ENCODE measurements at places on chromosomes 16 and 17.

GRCh38 chr17:81914103-81914850, 3.1 kb upstream of the PCYT2 start:
- no peak for DNase-seq

- no peak for DNase-seq
Observed at GRCh38 chr17:72422505-72423285, 301.9 kb downstream of the SOX9 start.

DNA sequence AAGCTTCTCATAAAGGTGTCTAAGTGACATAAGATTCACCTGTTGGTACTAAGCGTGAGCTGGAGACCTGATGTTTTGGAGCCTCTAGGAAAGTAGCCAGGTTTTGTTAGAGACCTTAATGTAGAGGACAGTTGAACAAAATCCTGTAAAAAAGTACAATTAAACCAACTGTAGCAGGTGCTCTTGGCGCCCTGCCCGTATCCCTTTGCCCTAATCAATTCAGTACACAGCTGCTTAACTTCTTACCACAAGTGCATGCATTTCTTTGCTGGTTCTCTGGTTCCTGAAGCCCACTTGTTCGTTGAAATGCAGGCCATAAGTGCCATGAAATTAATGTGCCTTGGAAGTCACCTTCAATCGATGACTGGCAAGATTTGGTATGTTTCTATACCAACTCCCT, 24.4 kb downstream of the GLP2R start:
- no peak for DNase-seq

DNA sequence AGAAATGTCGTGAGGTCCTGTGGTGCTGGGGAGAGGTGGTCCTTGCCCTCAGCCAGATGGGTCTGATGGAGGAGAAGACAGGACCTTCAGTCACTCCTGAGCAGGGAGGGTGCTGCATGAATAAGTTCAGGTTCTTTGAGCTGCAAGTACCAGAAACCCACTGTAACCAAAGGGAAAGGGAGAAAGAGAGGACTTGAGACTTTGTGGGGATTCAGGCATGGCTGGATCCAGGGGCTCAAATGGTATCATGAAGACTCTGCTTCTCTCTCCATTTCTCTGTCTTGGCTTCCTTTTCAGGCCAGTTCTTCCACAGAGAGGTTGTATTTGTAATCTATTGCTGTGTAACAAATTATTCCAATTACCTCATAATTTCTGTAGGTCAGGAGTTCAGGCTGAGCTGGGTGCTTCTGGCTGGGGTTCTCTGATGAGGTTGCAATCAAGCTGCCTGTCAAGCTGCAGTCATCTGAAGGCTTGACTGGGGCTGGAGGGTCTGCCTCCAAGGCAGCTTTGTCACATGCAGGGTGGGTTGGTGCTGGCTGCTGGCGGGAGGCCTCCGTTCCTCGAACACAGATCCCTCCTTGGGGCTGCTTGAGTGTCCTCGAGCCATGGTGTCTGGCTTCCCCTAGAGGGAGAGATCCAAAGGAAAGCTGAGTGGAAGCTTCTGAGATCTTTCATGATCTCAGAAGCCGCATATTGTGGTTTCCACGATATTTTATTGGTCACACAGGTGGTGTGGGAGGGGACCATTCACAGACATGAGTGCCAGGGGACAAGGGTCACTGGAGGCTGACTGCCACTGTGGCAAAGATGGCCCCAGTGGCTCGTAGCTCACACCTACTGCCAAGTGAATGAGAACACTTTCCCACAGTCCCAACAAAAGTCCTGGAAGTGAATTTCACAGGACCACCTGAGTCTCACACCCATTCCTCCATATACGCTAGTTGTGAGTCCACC, 5.9 kb upstream of the ADCY7 start:
- DNase-seq, result no peak

- no peak for DNase-seq
Observed at GRCh38 chr16:61897657-61898056, 138.6 kb downstream of the CDH8 start.

GRCh38 chr16:2511128-2511800, 2.5 kb upstream of the ATP6V0C start:
- no peak for DNase-seq

GRCh38 chr16:48378836-48379235, 6.4 kb downstream of the SIAH1 start:
- no peak for DNase-seq

DNA sequence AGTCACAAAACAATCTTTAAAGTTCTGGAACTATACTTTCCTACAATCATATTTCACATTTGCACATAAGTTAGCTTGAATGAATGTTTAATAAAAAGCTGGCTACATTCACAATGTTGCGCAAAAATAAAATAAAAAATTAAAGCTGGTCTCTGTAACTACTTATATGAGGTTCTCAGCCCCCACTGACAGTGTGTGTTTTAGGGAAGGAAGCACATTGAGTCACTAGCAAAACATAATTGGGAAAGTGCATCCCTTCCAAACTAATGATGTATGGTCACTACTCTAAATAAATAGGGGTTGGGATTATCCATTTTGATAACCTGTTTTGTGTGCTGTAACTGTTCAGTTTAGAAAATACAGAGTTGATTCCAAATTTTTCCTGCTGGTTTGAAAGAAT, 251.9 kb downstream of the IRX3 start:
- no peak for DNase-seq

GRCh38 chr17:39236981-39237441, 11.3 kb upstream of the STAC2 start:
- DNase-seq, result no peak

- no peak for DNase-seq
Observed at GRCh38 chr17:67672592-67673335, 45.0 kb upstream of the NOL11 start.

GRCh38 chr17:7894866-7895265, 6.3 kb downstream of the CHD3 start:
- DNase-seq, result no peak

DNA sequence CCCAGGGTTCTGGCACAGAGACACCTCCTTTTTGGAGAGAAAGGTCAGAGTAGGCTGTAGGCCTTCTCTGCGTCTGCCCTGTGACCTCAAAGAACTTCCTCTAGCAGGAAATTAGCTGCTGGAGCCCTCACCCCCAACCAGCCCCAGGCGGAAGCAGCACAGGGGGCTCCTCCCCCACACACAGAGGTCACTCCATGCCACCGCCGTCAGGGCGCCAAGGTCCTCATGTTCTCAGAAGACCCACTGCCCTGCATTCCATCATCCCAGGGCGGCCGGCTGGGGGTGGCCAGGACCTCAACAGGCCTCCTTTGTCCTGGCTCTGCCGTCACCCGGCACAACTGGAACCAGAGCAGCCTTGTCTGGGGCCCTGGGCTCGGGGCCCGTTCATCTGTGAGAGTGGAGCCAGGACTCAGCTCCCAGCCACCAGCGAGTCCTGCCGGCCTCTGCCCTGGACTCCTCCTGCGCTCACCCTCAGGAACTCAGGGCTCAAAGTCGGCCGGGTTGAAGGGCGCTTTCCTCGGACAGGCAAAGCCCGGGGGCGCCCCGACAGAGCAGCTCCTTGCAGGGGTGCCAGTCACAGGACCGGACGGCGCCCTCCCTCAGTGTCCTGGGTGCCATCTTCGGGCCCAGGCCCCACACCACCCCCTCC, 1.2 kb downstream of the TMC6 start:
- no peak for DNase-seq

- no peak for DNase-seq
Observed at GRCh38 chr17:35793257-35793656, 2.2 kb downstream of the MMP28 start.

- DNase-seq, result no peak
Observed at GRCh38 chr17:14331225-14331981, 30.5 kb downstream of the HS3ST3B1 start.

GRCh38 chr16:29029168-29029994, 44.5 kb downstream of the LAT start:
- DNase-seq, result peak; percentile 39

GRCh38 chr17:8122924-8123694, 797 bp downstream of the HES7 start:
- DNase-seq, result no peak

- no peak for DNase-seq
Observed at GRCh38 chr17:31067691-31068184, 27.0 kb upstream of the NF1 start.

GRCh38 chr17:49968405-49969133, 421 bp upstream of the DLX4 start:
- peak; percentile 52 for DNase-seq

DNA sequence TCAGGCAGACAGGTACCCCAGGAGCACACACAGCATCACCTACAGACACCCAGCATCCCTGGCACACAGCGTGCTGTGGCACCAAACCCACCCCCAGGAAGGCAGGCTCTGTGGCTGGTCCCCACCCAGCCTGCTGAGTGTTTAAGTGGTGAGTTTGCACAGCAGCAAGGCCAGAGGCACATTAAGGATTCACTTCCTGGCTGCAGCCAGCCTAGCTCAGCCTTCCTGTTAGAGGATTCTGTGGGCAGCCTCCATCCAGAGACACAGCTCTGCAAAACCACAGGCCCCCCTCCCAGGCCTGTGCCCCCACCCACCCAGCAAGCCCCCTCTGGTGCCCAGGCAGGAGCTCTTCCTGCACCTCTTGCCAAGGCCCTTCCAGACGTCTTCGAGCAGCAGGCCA, 36.1 kb upstream of the PHB1 start:
- no peak for DNase-seq

GRCh38 chr17:35175638-35176415, 18.4 kb downstream of the SLC35G3 start:
- DNase-seq, result no peak

DNA sequence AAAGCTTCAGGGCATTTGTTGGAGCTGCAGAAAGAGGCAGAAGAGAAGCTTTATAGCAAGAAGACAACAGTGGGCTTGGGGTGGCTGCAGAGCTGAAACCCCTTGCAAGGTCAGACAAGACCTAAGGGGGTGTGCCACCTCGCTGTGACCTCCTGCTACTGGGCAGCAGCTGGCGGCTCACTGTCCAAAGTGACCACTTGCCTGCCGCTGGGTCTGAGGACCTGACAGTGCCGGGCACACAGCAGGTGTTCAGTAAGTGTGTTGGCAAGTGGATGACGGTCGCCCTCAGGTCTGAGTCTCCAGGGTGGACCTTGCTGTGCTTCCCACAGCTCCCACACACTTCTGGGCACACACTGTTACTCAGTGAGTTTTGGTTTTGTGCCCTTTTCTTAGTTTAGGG, 336.5 kb downstream of the C16orf95 start:
- DNase-seq, result no peak

DNA sequence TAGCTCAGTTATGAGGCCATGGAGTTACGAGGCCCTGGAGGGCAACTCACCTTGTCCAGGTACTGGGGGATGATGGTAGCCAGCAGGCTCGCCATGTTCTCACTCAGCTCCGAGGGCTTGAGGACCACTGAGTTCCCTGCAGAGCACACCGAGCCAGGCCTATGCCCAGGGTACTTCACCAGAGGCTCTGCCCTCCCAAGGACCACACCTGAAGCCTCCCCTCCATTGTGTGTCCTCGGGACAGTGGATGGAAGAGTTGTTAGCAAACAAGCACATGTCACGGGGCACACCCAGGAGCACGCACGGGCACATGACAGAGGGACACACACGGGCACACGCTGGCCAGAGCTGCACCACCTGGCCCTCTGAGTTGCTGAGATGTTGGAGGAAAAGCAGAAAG, 5.6 kb downstream of the ALDH3A1 start:
- DNase-seq, result no peak

GRCh38 chr17:74337834-74338500, 11.9 kb downstream of the KIF19 start:
- DNase-seq, result no peak

GRCh38 chr17:48011405-48012150, 26.0 kb downstream of the COPZ2 start:
- no peak for DNase-seq

DNA sequence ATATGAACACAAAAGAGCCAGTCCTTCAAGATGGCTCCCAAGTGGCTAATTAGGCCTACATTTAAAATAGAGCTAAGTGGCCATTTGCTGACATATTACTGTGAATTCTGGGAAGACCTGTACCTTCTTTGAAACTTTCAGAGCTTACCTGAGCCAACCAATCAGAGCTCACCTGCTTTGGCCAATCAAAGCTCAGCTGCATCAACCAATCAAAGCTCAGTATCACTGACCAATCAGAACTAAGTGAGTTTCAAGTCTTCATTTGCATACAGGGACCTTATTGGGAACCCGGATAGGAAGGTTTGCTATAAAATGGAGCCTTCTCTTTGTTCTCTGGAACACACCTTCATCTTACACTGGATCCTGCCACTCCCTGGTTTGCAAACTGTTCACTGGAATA, 63.7 kb downstream of the FOXL1 start:
- DNase-seq, result no peak

DNA sequence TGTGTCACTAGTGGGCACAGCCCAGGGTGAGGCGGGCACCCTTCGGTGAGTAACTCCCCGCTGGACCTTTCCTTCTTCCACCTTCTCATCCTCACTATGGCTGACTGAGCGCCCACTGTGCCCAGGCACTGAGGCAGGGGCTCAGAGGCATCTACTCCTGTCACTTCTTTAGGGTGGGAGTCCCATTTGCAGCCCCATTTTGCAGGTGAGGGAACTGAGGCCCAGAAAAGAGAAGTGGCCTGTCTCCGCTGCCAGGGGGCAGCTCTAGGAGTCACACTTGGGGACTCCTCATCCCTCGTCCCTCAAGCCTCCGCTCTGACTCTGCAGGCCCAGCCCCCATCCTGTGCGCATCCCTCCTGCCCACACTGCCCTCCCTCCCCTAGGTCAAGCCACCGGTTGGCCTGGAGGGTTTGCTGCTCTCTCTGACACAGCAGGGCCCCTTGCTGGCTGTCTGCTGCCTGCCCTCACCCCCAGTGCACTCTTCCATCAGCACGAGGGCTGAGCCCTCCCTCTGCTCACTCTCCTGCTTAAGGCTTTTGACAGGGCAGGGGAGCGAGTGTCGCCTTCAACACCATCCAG, 62.4 kb downstream of the CNGB1 start:
- no peak for DNase-seq

DNA sequence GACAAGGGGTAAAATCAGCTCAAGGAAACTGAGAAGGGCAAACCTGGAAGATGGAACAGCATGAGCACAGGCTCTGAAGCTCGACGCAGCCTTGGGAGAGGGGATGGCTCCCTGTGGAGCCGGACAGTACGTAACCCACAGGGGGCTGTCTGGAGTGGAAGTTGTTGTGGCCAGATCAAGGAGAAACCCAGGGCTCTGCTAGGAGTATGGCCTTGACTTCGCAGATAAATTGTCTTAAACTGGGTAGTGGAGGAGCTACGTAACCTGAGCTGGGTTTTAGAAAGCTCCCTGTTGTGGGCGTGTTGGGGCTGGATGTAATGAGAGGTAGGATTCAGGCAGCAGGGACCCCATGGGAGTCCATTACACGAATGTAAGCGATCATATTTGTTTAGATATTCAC, 25.5 kb upstream of the AXIN2 start:
- no peak for DNase-seq

DNA sequence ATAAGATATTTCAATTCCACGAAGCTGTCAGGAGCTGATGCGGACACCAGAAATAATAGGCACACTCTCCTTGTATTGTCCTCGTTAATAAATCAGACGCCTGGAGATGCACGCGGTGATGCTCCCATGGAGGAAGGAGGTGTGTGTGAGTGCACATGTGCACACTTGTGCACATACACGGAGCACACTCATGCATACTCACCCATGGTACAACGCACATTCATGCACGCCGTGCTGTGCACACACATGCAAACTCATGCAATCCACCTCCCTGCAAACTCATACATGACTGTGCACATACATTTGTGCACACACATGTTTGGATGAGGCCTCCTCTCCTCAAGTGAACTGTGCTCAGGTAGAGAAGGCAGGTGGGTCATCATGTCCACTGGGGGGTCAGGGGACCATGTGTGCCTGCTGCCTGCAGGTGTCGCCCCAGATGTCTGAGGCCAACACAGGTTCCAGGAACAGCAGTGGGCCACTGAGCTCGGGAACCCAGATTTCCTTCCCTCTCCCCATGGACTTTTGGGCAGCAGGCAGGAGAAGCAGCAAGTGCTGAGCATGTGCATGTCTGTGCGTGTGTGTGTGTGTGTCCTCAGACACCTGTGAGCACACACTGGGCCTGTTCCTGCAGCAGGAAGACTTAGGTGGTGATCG, 165.3 kb downstream of the SDK2 start:
- no peak for DNase-seq

Data from stimulated activated CD4-positive, alpha-beta T cell treated with anti-CD3 and anti-CD28 coated beads, Interleukin-1b, Interleukin-23, amount 100 ng/mL, for 1 hour (primary cell).